Omental fat pad (tissue), 4 donors: ENCODE measurements at places on chromosomes 2 and 18.

DNA sequence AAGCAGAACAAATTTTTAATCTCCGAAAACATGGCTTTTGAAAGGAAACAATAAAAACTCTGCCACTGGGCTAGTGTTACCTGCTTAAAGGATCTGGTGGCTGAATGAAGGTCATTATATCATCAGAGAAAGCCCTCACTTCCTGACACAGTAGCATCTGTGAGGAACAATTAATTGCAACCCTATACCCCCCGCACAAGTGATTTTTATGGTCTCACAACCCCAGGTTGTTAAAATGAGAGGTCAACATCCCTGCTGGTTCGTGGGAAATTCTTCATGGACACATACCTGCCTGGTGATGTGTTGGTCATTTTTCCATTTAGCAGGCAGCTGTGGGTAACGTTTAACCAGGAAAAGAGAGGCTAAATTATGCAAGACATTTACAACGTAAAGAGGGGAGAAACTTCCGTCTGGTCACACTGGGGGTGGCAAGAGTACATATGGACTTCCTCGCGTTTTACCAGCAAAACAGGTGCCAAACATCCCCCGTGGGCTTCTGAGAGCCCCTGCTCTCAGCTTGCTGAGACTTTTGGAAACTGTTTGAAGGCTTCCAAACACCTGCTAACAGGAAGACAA lies 29.2 kb downstream of the NIFK start:
- DNase-seq, result no peak

- no peak for DNase-seq
These were observed 16.6 kb downstream of the NPPC start for GRCh38 chr2:231909631-231910030.

DNA sequence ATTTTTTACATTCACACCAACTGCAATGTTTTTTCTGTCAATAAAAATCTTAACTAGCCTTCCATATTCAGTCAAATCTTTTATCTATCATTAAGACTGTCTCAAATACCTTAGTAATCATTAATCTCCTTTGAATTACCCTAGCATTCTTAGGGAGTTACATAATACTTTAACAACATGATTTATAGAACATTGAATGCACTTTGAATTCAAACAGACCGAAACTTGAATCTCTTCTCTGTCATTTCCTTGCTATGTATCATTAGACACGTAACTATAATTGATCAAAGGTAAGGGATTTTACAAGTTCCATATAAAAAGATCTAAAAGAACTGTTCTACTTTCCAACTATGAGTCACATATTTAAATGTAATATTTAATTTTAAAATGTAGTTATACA lies 330.9 kb downstream of the RIT2 start:
- DNase-seq, result no peak

- DNase-seq, result no peak
These were observed 871.2 kb upstream of the POU3F3 start for GRCh38 chr2:103982691-103983090.

- DNase-seq, result no peak
These were observed 266.7 kb upstream of the ZSWIM2 start for GRCh38 chr2:187115627-187116026.

- no peak for DNase-seq
These were observed 170.4 kb upstream of the MYCN start for GRCh38 chr2:15769676-15770547.

- no peak for DNase-seq
These were observed 863.4 kb upstream of the KLHL29 start for GRCh38 chr2:22521620-22522019.

DNA sequence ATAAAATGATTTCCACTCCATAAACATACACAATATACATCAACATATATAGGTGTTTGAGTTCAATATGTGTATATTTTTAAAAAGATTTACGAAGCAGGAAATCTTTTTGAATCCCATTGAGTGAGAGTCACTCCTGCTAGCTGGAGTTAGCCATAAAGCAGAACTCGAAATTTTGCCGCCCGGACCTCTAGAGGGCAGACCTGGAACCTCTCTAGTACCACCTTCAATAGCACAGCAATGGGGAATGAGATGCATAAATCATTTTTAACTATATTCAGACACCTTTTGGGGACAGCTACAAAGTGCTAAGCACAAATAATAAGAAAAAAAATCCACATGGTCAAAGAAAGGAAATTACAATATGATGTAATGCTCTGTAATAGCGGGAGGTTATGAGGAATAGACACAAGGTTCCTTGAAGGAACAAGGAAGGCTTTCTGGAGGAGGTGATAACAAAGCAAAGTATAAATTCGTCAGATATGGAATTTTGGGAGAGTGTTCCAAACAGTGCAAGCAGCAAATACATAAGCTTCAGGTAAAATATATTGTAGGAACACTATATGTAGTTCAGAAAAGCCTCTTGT lies 533.4 kb downstream of the ERBB4 start:
- no peak for DNase-seq

GRCh38 chr2:37085731-37086147 lies 1.4 kb downstream of the GPATCH11 start:
- no peak for DNase-seq

DNA sequence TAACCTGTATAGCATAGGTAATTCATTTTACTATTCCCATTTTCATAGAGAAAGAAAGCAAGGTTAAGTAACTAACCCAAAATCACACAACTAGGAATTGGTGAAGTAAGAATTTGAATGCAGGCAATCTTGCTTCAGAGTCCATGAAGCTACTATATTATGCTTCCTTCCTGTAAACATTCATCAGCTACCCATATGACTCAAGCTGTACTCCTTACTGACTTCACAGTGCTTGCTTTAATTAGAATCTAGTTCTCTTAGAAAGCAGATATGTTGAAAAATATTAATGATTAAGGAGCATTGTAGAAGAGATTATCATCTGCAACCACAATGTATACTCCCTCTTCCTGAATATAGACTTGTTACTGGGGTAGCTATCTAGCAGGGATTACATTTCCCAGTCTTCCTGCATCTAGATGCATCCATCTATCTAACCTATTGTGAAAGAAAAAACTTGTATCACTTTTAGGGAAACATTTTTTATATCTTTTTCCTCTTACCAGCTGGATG lies 961.6 kb upstream of the CHAC2 start:
- no peak for DNase-seq

DNA sequence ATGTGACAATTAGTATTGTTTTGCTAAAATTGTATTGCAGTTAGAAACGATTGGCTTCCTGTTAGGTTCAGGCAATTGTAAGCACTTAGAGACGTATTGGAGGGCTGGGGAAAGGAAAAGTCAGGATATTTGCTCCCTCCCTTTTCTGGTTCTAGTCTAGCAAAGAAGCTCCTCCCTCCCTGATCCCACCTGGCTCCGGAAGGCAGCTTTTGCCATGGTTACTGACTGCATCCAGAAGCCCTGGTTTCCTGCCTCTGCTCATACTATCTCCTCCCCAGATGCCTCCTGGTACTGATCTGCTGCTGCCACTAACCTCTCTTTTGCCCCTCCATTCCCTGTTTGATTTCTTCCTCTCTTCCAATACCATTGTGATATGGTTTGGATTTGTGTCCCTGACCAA lies 275.9 kb downstream of the MREG start:
- DNase-seq, result no peak

GRCh38 chr18:33805592-33805991 lies 227.6 kb downstream of the ASXL3 start:
- DNase-seq, result no peak

GRCh38 chr2:185373229-185373628 lies 365.4 kb upstream of the FSIP2 start:
- DNase-seq, result no peak

GRCh38 chr2:134123332-134123731 lies 130.5 kb upstream of the MGAT5 start:
- no peak for DNase-seq

DNA sequence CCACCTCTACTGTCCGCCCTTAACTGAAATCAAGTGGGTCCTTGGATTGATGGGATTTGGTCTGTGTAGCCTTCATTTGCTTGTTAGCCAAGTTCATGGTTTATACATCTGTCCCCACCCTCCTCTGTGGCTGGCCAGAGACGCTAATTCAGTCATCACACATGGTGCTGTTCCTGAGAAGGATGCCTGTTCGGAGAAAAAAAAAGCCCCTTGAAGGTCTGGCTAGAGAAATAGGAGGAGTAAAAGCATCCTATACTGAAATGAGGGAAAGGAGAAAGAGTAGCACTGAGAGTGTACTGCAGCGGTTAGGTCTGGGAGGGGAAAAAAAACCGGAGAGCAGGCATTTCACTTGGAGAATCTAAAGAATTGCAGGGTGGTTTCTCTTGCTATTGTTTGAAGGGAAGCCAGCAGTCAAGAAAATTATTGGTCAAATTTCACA lies 180.6 kb upstream of the EPAS1 start:
- DNase-seq, result no peak

- no peak for DNase-seq
These were observed 121.8 kb downstream of the GPR39 start for GRCh38 chr2:132538331-132538855.

DNA sequence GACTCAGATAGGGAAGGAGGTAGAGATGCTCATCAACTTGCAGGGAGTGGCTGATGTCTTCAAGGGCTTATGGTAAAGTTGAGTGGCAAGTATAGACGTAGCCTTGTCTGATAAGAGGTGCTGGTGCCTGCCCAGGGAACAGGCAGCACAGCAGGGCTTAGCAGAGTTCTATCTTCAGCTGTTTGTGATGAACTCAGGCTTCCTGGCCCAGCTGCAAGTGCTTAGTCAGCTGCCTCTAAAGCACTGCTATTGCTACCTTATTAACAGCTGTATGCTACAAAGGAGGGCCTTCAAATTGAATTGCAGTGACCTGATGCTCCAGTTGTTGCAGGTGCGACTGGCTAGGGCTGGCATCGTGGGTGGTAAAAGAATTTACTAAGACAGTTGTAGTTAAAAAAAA lies 82.1 kb downstream of the TSN start:
- DNase-seq, result no peak

- no peak for DNase-seq
These were observed 9.0 kb upstream of the CWC22 start for GRCh38 chr2:180015951-180016709.
